Naive B cell (primary cell): ENCODE measurements at places on chromosomes 2 and 18. TPM values are rescaled to one million over a fixed set of nuclear protein-coding genes. Genes with fewer than 3 reads are reported as not detected.

IL36A gene
- polyA plus RNA-seq: not detected

NT5DC4 gene
- polyA plus RNA-seq: not detected

XIRP2 gene
- polyA plus RNA-seq: not detected

IL36G gene
- not detected for polyA plus RNA-seq

MGAT4A gene
- polyA plus RNA-seq: 14.6 TPM

ERMN gene
- polyA plus RNA-seq: 0.08 TPM

IL1R2 gene
- not detected for polyA plus RNA-seq

PPM1B gene
- polyA plus RNA-seq: 53.4 TPM

DNA sequence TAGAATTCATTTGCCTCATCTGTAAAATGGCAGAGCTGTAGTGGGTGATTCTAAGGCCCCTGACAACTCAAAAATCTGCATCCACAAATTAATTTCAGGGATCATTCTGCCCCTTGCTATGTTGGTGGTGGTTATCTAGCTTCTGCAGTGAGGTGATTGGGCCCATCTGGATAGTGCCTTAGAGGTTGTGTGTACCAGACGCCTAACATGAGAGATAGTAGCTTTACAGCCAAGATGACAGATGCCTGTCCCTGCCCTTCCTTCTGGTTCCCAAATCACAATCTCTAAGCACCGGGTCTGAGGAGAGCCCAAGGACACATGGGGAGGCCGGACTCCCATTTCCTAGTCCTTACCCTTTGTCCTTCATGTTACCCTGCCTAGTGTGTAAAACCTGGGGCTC, 51.1 kb upstream of the TNP1 start:
- H3K27ac ChIP-seq: no peak overlapping the region
- no peaks in the 10 kb centered on the region for H3K36me3 ChIP-seq
- H3K27me3 ChIP-seq: no peaks in the 10 kb centered on the region
- DNase-seq: no peak
- no peak overlapping the region for H3K4me3 ChIP-seq
- H3K4me1 ChIP-seq: no peaks in the 10 kb centered on the region

- DNase-seq: no peak
- H3K27ac ChIP-seq: no peak overlapping the region
- H3K4me3 ChIP-seq: no peak overlapping the region
Measured at GRCh38 chr18:38931754-38932050, 1366.1 kb upstream of the CELF4 start.

- peaks cover 17% of the 10 kb centered on the region for H3K36me3 ChIP-seq
- no peak for DNase-seq
- H3K27me3 ChIP-seq: no peaks in the 10 kb centered on the region
- peaks cover 88% of the 10 kb centered on the region for H3K4me1 ChIP-seq
Measured at GRCh38 chr2:99880148-99880963, 262.0 kb downstream of the AFF3 start.

DNA sequence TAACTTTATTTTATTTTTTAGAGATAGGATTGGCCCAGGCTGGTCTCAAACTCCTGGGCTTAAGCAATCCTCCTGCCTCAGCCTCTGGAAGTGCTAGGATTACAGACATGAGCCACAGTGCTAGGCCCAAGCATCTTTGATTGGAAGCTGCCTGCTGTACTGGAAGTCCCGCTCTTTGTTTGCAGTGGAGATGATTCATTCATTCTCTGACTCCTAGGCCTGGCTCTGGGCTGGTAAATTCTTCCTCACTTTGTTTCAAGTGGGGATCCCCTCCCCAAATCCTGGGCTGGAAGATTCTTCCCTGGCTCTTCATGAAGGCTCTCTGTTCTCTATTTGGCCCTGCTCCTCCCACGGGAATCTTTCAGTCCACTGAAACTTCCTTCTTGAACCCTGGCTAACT, 81.9 kb downstream of the NEURL3 start:
- DNase-seq: no peak
- peaks cover 6% of the 10 kb centered on the region for H3K36me3 ChIP-seq
- no peak overlapping the region for H3K4me3 ChIP-seq
- no peaks in the 10 kb centered on the region for H3K4me1 ChIP-seq

DNA sequence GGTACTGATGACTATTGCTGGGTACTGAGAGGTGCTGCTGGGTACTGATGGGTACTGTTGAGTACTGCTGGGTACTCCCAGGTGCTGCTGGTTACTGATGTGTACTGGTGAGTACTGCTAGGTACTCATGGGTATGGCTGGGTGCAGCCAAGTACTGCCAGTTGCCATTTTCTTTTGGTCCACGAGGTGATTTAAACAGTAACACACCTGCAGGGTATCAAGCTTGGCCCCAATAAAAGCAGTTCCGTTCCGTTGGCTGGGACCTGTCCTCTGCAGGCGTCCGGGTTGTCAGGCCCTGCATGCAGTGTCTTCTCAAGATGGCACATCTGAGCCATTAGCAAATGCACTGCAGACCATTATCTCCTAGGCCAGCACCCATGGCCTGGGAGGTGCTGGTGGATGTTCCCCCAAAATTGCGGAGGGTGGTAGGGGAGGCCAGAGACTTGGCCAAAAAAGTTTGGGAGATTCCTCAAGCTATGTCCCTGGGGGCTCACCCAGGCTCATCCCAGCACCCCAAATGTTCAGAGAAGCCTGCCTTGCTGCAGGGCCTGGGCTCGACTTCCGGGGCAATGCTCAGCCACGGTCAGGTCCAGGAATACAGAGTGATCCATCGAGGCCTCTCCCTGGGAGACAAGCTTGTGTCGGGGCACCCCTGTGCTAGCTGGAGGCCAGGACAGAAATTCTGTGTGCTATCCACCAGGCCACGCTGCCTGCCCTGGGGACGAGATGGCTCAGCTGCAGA, 165.2 kb downstream of the TWIST2 start:
- no peaks in the 10 kb centered on the region for H3K36me3 ChIP-seq
- H3K27me3 ChIP-seq: peaks cover 28% of the 10 kb centered on the region
- no peaks in the 10 kb centered on the region for H3K4me1 ChIP-seq
- no peak for DNase-seq

- H3K4me1 ChIP-seq: no peaks in the 10 kb centered on the region
- no peak overlapping the region for H3K4me3 ChIP-seq
- no peaks in the 10 kb centered on the region for H3K27me3 ChIP-seq
Measured at GRCh38 chr2:52931660-52932059, 835.9 kb upstream of the CHAC2 start.

GRCh38 chr2:159476329-159476728, 140.0 kb downstream of the BAZ2B start:
- H3K4me1 ChIP-seq: no peaks in the 10 kb centered on the region
- DNase-seq: no peak
- no peak overlapping the region for H3K27ac ChIP-seq
- H3K36me3 ChIP-seq: peaks cover 23% of the 10 kb centered on the region

DNA sequence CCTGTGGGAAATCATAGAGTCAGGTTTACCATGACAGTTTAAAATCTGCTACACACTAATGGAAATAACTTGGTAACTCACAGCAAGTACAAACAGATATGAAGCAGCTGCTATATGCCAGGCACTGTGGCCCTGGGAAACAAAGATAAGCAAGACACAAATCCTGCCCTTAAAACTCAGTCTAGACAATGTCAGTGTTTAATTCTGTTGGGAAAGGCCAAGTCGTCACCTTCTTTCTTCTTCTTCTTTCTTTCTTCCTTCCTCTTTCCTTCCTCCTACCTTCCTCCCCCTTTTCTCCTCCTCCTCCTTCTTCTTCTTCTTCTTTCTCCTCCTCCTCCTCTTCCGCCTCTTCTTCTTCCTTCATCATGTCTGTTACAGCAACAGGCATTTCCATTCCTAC, 26.8 kb downstream of the PLEK start:
- H3K27me3 ChIP-seq: no peaks in the 10 kb centered on the region
- H3K36me3 ChIP-seq: peaks cover 65% of the 10 kb centered on the region
